ENCODE measurements at places on chromosomes 1 and 21.
A peak's percentile ranks its signal among the peaks of the same experiment; 100 is the strongest.

DNA sequence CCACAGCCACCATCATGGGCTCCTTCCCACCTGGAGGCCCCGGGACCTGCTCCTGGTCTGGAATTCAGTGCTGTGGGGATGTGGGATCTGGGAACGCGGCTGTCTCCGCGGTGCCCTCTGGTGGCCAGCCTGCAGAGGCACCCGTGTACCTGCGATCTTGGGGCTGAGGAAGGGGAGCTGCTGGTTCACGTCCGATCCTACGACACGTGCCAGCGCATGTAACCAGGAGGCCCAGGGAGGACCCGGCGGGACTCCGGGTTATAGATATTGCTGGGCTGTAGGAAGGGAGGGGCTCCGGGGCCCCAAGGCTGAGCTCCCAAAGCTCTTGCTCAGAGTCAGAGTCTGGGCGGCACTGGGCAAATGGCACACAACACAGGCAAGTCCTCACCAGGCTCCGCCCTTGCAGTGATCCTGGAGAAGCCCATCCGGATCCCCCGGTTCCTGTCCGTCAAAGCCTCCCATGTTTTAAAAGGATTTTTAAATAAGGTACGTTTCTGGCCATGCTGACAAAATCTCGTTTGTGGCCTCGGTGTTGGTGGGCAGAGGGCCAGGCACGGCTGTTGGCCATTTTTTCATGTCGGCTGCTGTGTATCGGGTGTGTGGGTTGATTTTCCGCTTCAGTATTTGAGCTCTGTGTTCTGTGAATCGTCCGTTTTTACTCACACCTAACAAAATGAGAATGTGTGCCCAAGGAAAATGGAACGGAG, 20.1 kb downstream of the FAAP20 start:
- peak; percentile 73 for DNase-seq

DNA sequence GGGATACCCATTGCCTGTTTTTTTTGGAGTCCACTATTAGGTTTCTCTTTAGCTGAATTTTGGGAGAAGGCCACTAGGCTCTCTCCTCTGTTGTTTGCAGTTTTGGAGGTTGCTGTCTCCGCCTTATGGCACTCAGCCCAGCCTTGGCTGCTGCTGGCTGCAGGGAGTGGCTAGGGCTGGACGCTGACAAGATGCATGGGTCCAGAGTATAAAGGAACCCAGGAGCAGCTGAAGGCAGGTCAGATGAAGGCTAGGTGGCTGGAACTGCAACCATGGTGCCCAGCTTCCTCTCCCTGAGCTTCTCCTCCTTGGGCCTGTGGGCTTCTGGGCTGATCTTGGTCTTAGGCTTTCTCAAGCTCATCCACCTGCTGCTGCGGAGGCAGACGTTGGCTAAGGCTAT, at the start of gene CYP4B1:
TSS of gene CYP4B1 (plus strand) at position 237 of the 400 bp plus-strand sequence. CDS start at position 273, 36 bp downstream.
- DNase-seq, result no peak

GRCh38 chr21:30963502-30963901, 74.8 kb downstream of the KRTAP19-8 start:
- no peak for DNase-seq

- DNase-seq, result no peak
These were observed 220.0 kb downstream of the FGGY start for GRCh38 chr1:59516881-59517280.

DNA sequence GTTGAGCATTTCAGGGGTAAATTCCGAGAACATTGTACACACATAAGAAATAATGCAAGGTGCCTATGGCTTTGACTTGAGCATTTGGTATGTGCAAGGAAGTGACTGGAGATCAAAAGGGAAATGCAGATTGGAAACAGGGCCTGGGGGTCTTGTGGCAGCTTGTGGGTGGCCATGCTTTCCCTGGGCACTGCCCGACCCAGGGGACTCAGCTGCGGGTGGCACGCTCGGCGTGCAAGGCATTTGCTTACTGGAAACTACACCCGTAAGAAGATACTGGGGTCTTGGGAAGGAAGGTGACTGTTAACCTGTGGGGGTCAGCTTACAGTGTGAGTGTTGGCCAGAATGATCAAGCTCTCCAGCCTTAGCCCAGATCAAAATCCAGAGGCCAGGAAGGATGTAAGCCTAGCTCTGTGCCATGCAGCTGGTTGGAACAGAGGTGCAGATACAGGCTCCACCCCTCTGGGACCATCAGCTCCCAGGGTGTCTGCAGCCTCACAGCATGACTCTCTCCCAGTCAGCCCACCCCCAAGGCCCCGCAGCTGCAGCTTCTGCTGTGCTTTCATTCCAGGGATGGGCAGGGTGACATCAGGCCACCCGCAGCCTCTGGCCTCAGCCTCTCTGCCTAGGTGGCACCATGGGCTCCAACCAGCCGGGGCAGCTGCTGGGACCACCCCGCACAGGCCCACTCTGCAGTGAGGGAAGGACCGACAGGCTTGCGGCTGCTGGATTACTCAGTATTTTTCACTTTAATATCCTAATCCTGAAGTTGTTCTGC, 55.1 kb downstream of the KIF26B start:
- DNase-seq, result no peak

DNA sequence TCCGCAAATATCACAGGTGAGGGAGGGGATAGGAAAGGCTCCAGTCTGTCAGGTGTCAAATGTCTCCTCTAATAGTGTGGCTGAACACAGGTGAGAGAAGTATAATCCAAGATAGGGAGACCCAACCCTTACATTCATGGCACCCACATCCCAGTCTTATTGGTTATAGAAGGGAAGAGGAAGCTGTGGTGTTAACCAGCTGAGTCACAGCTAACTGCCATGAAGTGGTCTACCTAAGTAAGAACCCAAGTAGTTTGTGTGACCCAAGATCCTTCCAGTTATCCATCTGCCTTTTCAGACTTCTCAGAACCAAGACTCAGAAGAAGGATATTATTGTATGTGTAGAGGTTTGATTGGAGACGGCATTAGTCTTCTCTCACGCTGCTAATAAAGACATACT, 37.1 kb downstream of the DDAH1 start:
- DNase-seq, result no peak

DNA sequence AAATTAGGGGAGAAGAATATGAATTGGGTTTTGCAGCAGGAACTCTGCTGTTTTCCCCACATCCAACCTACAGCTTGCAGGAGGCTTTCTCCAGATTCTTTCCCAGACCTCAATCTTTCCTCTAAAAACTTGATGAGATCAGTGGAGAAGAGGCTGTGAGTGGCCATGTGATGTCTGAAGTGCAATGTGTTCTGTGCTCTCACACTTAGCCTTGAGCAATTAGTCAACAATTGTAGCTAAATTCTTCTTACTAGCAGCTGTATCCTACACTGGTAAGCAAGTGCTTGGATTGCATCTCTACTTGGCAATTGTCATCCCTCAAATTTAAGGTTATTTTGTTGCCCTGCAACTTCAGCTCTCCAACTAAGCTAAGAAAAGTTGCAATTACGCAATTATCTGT, 807.3 kb upstream of the RGS18 start:
- DNase-seq, result no peak

- no peak for DNase-seq
These were observed 172.4 kb downstream of the VPS13D start for GRCh38 chr1:12402159-12402673.

DNA sequence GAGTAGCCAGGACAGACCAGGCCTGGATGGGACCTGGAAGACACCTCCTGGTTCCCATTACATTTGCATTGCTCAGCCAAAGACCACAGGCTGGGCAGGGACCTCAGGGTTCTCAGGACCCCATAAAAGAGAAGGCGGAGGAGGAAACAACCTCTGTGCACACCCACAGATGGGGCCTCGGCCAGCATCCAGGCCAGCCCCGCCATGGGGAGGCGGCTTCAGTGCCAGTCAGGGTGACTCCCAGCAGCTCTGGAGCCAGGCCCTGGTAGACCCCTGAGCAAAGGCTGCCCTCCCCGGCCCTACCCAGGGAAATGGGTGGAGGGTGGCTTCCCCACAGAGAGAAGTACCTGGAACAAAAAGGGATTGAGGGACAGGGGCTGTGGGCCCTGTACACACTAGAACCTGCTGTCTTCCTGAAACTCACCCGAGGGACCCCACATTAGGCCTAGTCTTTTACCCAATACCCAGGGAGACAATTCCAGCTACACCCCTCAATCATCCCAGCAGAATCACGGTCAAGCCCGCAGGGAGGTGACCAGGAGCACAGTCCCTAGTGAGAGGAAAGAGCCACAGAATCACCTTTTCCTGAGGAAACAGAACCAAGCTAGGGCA, 64.5 kb downstream of the PSMG1 start:
- DNase-seq, result no peak

DNA sequence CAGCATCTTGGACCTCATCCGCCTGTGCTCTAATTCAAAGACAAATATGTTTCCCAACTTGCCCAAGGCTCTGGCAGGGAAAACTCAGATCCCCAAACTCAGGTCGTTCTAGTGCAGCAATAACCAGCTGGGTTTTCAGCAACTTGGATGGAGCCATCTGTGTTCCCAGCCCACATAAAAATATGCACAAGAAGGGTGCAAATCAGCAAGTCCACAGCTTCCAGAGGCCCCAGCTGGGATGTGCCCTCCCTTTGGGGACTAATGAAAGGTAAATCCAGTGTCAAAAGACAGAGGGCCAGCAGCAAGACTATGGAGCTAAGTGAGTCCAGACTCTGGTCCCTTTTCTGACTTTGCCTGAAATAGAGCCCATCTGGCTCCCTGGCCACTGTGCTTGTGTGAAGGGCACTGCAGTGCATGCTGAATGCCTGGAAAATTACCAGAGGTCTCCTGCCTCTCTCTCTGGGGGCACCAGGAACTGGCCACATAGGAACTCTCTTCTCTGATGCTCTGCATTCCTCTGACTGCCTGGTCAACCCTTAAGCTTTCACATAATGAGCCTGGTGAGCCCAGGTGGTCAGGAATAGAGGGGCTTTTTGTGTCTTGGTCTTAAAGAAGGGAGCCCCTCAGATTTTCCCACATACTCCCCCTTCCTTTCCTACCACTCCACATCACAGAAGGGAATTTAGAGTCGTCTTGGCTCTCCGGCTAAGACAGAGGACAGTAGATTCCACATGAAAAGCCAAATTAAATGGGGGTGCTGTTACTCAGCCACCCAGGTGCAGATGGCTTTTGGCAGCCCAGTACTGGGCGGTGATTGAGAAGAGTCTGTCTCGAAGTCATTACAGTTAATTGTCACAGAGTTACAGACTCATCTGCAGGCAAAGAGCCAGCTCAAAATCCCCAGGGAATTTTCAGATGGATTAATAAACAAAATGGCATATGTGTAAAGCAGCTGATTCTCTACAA, 88.1 kb upstream of the C1orf21 start:
- DNase-seq, result no peak

GRCh38 chr1:100928128-100928527, 32.2 kb downstream of the SLC30A7 start:
- no peak for DNase-seq

GRCh38 chr1:245988393-245989078, 518.5 kb downstream of the SMYD3 start:
- no peak for DNase-seq

- DNase-seq, result no peak
These were observed 48.8 kb downstream of the DR1 start for GRCh38 chr1:93394514-93394913.

DNA sequence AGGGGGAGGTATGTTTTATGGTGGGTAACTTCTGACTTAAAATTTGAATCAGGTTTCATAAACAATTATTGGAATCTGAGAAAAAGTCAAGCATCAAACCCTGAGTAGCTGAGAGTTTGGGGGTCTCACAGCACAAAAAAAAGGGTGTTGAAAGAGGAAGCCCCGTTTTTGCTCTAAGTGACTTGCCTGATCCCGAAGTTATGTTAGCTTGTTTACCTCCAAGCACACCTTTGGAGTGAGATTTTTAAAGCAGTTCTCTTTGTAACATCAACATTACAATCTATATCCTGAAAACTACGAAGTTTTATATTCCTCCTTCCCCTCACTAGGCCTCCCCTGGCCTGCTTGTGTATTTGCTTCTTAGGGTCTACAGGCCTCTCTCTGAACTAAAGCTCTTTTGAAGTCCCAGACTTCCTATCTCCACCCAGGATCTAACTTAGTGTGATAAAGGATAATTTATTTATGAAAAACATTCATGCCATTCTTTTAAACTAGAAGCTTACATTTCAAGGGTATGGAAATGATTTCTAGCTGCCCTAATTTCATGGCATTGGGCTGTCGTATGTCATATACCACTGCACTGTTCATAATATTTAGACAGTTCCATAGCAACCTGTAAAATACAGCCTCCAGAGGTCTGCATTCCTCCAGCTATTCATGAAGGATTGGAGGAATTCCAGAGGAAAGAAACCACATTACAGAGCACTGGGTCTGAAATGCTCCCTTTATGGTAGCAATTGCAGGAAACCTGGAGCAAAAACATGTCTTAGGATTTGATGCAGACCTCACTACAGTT, 36.1 kb upstream of the RGS1 start:
- DNase-seq, result no peak

DNA sequence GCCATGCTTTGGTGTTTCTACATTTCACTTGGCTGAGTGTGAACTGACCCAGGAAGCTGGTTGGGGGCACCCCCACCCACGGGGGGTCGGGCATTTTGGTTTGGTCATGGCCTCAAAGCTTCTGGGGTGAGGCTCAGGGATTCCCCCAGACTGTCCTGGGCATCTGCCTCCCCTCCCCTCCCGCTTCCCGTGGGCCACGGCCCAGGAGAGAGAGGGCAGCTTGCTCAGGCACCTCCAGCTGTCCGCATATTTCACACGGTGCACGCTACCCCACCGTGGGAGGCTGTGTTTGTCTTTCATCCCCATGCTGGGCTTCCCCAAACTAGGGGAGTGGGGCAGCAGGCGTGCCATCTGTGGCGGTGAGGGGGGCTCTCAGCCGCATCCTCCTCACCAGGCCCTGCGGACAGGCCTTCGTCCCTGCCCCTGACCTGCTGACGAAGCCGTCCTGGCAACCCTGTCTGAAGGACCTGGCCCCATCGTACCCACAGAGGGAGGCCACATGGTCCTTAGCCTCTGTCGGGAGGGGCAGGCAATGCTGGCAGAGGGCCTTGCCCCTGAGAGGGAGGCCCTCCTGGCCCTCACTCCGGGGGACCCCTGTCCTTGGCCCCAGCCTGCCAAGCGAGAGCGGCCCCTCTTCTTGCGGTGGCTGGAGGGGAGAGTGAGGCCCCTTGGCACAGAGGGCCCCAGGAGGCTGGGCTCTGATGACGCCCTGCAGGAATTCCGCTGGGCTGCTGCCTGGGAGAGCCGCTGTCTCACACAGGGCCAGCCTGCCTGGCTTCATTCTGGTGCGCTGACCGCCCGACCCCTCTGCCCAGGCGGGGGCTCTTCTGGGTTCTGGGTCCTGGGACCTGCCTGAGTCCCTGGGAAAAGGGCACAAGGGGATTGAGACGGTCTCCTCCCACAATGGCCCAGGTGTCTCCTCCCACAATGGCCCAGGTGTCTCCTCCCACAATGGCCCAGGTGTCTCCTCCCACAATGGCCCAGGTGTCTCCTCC, 22.1 kb downstream of the TP73 start:
- no peak for DNase-seq

- DNase-seq, result peak; percentile 10
These were observed 642 bp upstream of the CREG1 start for GRCh38 chr1:167554028-167554779.

DNA sequence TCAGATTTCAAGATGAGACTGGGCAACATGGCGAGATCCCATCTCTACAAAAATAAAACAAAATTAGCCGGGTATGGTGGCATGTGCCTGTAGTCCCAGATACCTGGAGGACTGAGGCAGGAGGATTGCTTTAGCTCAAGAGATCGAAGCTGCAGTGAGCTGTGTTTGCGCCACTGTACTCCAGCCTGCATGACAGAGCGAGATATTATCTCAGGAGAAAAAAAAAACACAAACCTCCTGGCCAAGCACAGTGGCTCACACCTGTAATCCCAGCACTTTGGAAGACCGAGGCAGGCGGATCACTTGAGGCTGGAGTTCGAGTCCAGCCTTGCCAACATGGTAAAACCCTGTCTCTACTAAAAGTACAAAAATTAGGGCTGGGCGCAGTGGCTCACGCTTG, 42.8 kb downstream of the XKR8 start:
- no peak for DNase-seq

- DNase-seq, result no peak
These were observed 33.9 kb upstream of the SELENON start for GRCh38 chr1:25765923-25766589.

- peak; percentile 23 for DNase-seq
These were observed 4.1 kb downstream of the NUDT17 start for GRCh38 chr1:145849356-145850160.
